ENCODE measurements at places on chromosomes 4 and X. TPM values are rescaled to one million over a fixed set of nuclear protein-coding genes. Genes with fewer than 3 reads are reported as not detected.

DNA sequence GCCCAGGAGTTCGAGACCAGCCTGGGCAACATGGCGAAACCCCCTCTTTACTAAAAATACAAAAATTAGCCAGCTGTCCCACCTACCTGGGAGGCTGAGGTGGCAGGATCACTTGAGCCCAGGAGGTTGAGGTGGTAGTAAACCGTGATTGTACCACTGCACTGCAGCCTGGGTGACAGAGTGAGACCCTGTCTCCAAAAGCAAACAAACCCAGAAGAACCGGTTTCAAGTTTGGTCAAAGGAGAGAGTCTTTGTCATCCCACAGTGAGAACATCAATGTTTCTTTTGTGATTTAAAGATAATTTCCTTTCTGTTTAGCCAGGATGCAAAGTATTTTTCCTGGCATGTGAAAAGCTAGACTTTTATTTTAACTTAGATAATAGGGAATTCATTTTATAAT, 26.7 kb downstream of the PDK3 start:
- DNase-seq, result no peak
- H3K27ac ChIP-seq, result no peak overlapping the region
- H3K36me3 ChIP-seq, result no peaks in the 10 kb centered on the region
- no peaks in the 10 kb centered on the region for H3K4me1 ChIP-seq
- no peak overlapping the region for H3K4me3 ChIP-seq

APLN gene
- total RNA-seq, result 1.7 TPM

ELK1 gene
- total RNA-seq, result 105 TPM

MAGEA11 gene
- total RNA-seq, result not detected

- H3K27ac ChIP-seq, result no peak overlapping the region
- no peak for DNase-seq
- H3K4me1 ChIP-seq, result no peaks in the 10 kb centered on the region
- H3K4me3 ChIP-seq, result no peak overlapping the region
Observed at GRCh38 chr4:157115613-157116335, 39.8 kb downstream of the GLRB start.

GRCh38 chr4:157012781-157013180, 41.2 kb upstream of the PDGFC start:
- H3K27ac ChIP-seq, result no peak overlapping the region
- H3K27me3 ChIP-seq, result no peaks in the 10 kb centered on the region
- no peaks in the 10 kb centered on the region for H3K4me1 ChIP-seq

PI4K2B gene
- total RNA-seq, result 23.9 TPM

- DNase-seq, result no peak
- no peaks in the 10 kb centered on the region for H3K36me3 ChIP-seq
Observed at GRCh38 chr4:6915041-6916005, 5.7 kb downstream of the TBC1D14 start.

DNA sequence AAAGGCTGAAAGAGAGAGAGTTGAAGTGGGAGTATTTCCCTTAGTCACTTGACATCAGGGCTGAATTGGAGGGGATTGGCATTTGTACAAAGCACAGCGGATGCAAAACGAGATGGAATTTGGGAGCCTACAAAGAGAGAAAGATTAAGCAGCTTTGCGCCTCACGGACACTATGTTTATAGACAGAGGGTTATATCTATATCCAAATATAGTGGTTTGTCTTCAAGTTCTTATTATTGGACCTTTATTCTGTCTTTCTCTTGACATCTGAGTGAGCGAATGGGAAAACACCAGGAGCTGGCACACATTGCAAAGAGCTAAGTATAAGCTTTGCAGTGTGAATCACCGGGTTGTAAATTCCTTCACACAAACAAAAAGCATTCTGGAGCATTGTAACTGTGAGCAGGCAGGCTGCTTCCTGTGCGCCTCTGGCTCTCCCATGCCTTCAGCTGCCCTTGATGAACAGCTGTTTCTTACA, 500.2 kb downstream of the STIM2 start:
- H3K27me3 ChIP-seq, result no peaks in the 10 kb centered on the region
- H3K27ac ChIP-seq, result no peak overlapping the region
- no peaks in the 10 kb centered on the region for H3K4me1 ChIP-seq
- no peak overlapping the region for H3K4me3 ChIP-seq
- H3K36me3 ChIP-seq, result no peaks in the 10 kb centered on the region
- DNase-seq, result no peak

DNA sequence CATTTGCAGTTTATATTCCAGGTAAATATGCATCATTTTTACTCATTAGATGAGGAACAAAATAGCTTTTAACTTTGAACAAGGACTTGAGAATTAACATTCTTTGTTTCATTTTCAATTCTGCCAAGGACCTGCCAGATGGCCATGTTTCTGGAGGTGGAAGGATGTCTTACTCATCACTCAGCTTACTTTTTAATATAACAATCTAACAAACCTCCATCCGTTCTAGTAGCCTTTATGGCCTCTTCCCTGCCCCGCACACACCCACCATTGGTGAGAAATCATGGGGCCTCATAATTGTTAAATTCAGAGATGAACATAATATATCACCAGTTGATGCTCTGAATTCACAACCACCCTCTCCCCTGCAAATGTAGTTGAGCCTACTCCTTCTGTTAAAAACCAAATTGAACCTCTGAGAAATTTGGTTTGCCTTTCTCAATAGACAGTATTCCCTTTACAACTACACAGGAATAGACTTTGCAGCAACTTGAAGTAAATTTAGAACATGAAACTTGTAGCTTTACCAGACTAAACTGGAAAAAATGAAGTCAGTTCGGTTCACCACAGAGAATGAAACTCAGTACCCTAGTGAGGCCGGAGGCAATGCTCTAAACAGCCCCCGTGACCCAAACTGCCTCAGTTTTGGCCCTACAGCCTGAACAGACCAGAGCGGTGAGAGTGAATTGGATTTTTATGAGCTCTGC, 50.1 kb upstream of the ACSL4 start:
- no peaks in the 10 kb centered on the region for H3K4me1 ChIP-seq
- DNase-seq, result no peak
- H3K27ac ChIP-seq, result no peak overlapping the region
- H3K4me3 ChIP-seq, result no peak overlapping the region
- no peaks in the 10 kb centered on the region for H3K27me3 ChIP-seq
- H3K36me3 ChIP-seq, result no peaks in the 10 kb centered on the region

MAGEA10 gene
- total RNA-seq, result 8.0 TPM

DCAF12L1 gene
- 29.9 TPM for total RNA-seq

DNA sequence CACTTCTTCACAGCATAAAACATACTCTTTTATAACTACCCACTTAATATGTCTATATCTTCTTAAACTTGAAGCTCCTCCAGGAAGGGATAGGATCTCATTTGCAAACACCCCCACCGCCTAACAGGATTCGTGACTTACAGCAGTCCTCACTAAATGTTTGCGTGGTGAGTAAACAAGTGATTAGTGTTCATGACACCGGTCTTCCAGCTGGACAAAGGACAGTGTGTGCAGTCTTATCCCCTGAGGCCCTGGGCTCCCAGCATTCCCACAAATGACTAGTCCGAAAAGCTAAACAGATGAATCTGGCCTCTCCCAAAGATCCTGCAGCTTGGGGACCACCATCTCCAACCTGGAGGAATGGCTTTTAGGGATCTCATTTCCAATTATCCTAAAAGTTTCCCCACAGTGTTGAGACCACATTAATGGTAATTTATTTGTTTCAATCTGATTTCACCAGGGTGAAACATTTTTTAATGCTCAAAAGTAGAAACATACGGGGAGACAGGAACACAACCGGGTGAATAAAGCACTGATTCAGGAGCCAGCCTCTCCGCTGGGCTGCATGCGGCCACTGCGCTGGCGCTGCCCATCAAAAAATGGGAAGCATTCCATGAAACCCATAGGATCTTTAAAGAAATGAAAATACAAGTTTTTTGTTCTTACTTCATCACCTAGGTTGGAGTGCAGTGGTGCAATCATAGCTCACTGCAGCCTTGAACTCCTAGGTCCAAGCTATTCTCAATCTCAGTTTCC, 69.2 kb downstream of the HADH start:
- DNase-seq, result peak; percentile 26
- H3K36me3 ChIP-seq, result no peaks in the 10 kb centered on the region
- no peak overlapping the region for H3K27ac ChIP-seq
- H3K4me3 ChIP-seq, result no peak overlapping the region

HGFAC gene
- 1.9 TPM for total RNA-seq

- no peak overlapping the region for H3K27ac ChIP-seq
- H3K4me1 ChIP-seq, result no peaks in the 10 kb centered on the region
- no peak for DNase-seq
- no peaks in the 10 kb centered on the region for H3K27me3 ChIP-seq
Observed at GRCh38 chrX:150864127-150864526, 34.3 kb downstream of the CD99L2 start.

POU4F2 gene
- 0.51 TPM for total RNA-seq

Data from prostate gland (tissue), 2 donors.